ENCODE measurements at places on chromosomes 13 and 19.

DNA sequence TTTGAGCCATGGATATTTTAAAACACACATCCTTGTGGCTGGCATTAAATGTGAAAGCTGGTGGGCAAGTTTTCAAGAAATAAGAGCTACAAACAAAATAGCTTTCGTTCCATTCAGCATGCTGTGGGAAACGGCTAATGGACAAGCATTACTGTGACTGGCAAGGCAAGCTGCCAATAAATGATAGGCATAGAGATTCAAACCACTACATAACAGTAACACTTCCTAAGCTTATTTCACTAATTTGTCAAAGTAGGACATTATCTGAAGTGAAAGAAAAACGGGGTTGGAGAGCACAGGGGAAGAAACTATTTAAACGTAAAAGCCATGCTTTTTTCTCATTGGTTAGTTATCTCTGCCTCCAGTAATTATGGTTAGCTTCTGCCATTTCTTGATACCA lies 26.0 kb downstream of the OBI1 start:
- DNase-seq: no peak

GRCh38 chr13:49319551-49319950 lies 71.8 kb downstream of the CDADC1 start:
- DNase-seq: no peak

DNA sequence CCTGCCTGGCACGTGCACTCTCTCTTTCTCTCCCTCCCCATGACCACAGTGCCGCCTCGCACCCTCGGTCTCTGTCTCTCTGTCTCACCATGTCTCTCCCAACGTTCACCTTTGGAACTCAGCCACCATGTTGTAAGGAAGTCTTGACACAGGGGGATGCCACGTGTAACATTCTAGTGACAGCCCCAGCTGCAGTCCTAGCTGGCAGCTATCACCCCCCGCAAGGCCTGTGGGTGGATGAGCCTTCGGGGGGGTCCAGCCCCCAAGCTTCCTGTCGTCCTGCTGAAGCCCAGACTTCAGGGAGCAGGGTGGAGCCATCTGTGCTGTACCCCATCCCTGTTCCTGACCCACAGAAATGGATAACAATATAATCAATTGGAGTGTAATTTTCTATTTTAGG lies 118.5 kb downstream of the SOX1 start:
- no peak for DNase-seq

- no peak for DNase-seq
These were observed 20.8 kb downstream of the NLRP4 start for GRCh38 chr19:55857149-55857548.
